Hepatic stellate cell (primary cell): ENCODE measurements at places on chromosomes 7 and 10.
A peak's percentile ranks its signal among the peaks of the same experiment; 100 is the strongest.

DNA sequence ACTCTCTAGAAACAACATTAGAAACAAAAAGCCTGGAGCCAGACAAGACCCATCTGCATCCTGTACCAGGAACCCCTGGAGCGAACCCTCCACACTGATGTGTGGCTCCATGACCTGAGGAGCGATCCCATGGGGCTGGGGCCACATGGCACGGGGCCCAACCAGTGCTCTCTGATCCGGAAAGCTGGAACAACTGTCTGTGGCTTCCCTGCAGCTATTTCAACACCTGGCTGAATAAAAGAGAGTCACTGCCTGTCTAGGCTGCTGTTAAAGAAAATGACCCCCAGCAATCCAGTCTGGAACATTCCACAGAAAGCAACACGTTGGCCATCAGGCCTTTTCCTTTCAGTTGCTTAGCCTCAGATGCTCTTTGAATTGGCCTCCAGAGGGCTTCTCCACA, 20.9 kb downstream of the UROS start:
- no peak for DNase-seq

DNA sequence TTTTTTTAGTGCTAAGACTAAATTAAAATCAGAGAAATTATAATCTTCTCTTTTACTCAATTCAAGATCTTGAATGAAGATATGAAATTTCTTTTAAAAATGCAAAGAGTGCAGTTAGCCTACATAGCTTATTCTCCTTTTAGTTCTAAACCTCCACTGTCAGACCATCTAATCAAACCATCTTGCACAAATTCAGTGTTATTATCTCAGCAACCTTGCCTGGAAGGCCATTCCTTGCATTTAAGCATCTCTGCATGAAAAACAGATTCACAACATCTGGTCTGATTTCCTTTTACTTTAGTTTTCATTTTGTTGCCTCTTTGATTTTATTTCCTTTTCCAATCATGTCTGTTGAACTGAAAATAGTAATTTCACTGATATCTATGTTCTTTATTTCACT, 527.2 kb upstream of the LRRTM3 start:
- DNase-seq = no peak

DNA sequence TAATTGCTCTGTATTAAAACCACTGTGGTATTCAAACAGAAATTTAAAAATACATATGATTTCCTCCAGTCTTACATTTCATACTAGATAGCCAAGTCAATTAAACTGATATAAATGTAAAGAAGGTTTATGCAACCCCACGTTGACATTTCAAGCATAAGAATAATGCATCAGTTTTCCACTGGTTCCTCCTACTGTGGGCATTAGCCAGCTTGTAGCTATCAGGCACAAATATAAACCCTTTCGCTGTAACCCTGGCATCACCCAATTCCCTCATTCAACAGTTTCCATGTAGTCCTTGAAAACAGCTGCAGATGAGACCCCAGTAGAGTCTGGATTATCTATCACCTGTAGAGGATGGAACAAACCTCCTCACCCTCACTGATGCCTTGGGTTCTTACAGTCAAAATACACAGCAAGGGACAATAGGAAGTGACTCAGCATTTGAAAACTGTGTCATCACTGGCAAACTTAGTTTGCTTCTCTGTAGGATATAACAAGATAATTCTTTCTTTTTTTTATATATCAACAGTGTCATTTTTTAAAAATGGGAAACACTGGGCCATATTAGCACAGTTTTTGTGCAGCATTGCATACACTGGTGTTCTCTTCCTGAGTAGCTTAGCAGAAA, 113.0 kb downstream of the PDE1C start:
- DNase-seq = no peak

DNA sequence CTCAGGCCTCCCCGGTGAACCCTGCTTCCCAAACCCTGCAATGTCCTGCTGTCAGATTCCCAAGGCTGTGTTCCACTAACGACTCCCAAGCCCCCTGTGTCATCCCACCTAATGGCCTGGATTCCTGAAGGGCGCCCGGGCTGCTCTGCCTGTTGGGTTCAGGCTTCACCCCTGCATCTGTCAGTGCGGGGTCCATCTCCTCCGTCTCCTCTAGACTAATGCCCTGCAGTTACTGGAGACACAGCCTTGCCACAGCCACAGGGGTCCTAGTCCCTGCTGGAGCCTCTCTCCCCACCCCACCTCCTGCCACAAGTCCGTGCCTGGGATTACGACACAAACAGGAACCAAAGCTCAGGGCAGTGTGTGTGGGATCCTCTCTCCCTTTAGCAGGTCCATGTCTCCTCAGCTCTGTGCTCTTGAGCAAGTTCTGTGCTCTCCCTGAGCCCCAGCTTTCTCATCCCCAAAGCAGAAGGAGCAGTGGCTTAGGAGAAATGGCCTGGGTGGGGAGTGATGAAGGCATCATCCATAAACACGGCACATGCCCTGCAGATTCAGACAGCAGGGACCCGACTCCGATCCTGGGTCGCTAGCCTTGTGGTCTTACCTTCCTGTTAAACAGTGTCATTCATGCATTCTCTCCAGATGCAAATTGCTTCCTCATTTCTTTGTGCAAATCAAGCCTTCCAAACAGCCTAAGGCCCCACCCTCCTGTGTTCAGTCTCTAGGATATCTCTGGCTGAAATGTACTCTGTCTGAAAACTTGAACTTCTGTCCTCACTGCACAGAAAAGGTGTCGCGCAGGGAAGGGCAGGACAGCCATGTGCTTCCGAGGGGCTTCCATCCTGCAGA, 8.2 kb upstream of the RBP3 start:
- DNase-seq = no peak

- peak; percentile 33 for DNase-seq
Observed at GRCh38 chr7:103343758-103344452, 662 bp downstream of the DNAJC2 start.

- DNase-seq = no peak
Observed at GRCh38 chr7:148963583-148964482, 64.5 kb downstream of the PDIA4 start.

GRCh38 chr7:144438759-144439158, 35.3 kb upstream of the NOBOX start:
- no peak for DNase-seq

- DNase-seq = no peak
Observed at GRCh38 chr7:108770981-108771745, 201.5 kb downstream of the DNAJB9 start.

GRCh38 chr7:158309868-158310763, 277.5 kb downstream of the PTPRN2 start:
- DNase-seq = no peak

GRCh38 chr7:111561654-111561903, 713 bp downstream of the IMMP2L start:
- DNase-seq = no peak

GRCh38 chr10:89887830-89888229, 186.4 kb downstream of the KIF20B start:
- DNase-seq = no peak

GRCh38 chr7:2005786-2006185, 227.0 kb downstream of the MAD1L1 start:
- no peak for DNase-seq

- DNase-seq = no peak
Observed at GRCh38 chr10:60270426-60270825, 119.2 kb downstream of the ANK3 start.

- DNase-seq = peak; percentile 12
Observed at GRCh38 chr7:148738737-148739535, 40.2 kb downstream of the CUL1 start.

DNA sequence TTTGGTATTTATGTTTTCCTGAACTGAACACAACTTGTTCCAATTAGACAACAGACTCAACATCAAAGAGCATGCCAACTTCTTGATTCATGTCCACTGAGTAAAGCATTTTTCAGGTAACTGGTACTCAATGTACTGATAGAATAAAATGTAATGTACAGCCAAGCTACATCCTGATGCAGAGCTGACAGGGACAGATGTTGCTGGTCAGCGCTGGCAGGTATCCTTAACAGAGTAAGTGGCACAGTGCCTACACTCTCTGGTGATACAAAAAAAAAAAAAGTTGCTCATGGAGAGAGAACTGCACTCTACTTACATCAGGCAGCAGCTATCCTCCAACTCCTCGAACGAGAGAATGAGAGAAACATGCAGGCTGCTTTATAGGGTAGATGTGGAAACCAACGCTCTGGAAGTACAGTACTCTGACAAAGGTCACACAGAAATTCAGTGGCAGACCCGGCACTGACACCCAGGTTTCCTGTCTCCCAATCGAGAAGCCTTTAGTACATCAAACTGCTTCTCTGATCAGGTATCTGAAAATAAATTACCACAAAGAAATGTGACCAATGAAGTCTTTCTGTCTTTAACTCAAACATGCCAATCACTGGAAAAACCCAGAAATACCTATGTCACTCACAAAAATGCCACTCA, 4.6 kb downstream of the ITGB1 start:
- no peak for DNase-seq

GRCh38 chr7:142864980-142865747, 10.3 kb downstream of the EPHB6 start:
- no peak for DNase-seq

DNA sequence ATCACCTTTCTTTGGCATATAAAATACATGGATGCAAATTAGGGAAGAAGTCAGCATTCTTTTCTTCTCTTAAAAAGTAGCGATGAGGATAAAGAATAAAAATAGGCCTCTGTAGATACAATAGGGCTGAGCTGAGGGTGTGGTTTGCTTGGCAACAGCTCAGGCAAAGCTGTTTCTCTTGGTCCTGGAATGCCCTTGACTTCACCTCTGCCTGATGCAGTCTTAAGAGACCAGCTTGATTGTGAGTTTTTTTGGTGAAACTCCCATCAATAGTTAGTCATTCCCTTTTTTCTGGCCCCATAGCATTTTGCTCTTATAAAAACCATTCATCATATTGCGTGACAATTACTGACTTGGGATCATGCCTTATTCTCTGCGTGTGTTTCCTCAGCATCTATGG, 42.1 kb upstream of the MKLN1 start:
- DNase-seq = no peak

DNA sequence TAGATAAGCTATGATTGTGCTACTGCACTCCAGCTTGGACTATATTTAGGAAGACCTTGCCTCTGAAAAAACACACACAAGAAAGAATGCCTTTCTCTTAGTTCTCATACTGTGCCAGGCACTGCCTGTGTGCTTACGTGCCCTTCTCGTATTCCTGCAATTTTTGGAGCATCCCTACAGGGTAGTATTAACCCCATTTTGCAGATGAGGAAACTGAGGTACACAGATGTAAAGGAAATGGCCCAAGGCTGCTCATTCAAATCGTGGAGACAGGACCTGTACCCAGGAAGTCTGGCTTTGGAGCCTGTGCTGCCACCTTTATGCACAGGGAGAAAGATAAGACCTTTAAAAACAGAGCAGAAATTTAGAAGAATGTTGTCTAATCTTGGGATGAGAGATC, 16.7 kb downstream of the AGAP3 start:
- no peak for DNase-seq

GRCh38 chr10:10489076-10489475, 528.6 kb upstream of the CELF2 start:
- DNase-seq = no peak

GRCh38 chr7:148201992-148202391, 388.6 kb upstream of the C7orf33 start:
- DNase-seq = no peak

DNA sequence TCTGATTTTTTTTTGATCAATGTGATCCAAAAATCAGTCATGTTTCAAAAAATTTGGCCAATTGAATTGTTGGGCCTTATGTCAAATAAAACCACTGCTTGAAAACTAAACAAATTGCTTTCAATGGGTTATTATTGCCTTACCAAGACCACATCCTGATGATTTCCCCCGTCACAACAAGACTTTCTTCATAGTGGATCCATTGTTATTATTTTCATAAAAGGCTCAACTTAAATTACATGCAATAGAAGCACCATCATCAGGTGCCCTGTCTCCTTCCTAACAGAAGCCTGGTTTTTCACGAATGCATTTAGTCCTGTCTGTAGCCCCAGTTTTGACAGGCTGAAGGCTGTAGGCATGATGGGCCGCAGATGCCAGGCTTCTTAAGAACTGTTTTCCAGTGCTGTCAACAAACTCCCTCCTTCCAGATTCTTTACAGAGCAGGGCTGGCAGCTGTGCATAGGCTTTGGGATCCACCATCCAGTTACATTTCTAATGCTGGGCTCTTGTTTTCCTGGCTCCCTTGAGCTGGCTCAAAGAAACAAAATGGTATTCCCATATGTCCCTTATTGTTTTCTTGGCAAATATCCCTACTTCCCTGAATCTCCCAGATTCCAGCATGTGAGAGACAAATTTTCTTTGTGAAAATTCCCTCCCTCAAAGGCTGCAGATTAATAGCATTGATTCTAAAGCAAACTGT, 302.0 kb downstream of the TWIST1 start:
- no peak for DNase-seq

DNA sequence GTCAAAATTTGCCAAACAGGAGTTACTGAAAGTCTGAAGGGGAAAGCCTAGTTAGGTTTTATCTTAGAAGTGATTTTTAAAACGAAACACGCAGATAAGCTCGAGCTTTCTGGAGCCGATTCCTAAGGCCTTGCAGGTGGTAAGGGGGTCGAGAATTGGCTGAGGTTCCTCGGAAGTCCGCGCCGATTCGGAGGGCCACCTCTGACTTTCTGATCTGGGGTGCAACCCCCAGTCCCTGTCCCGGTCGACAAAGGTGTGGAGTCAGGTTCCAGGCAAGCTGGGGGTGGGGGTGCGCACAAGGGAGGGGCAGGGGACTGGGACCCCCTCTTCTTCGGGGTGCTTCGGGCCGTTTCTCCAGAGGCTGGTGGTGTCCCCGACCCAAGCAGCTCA, 701 bp upstream of the CUL1 start:
- DNase-seq = no peak

GRCh38 chr7:108805808-108806397, 236.2 kb downstream of the DNAJB9 start:
- peak; percentile 2 for DNase-seq

DNA sequence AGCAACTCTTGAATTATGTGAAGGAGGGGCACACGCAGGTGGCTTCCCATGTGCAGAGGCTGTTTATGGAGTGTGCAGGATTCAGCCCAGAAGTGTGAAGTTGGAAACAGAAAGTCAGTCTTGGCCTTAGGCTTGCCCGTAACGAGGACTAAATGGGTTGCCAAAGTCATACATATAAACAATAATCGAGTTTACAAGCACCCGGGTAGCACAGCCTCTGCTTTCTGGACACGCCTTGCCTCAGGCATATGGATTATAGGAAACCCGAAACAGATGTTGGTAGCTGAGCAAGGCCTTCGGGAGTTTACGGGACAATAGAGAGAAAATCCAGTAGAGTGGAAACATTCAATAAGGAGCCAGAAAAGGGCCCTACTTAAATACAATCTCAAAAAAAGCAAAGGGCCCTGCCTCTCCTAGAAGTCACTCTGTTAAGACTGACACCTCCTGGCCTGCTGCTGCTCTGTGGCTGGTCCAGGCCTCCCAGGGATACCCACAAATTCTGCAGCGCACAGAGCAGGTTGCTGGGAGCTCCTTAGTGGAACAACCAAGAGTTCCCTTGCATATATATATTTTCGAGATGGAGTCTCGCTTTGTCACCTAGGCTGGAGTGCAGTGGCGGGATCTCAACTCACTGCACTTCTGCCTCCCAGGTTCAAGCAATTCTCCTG, 48.5 kb downstream of the SMKR1 start:
- no peak for DNase-seq

- DNase-seq = no peak
Observed at GRCh38 chr10:104639590-104640338, 1.3 kb upstream of the SORCS3 start.
